ENCODE measurements at places on chromosomes 5 and 9. TPM values are rescaled to one million over a fixed set of nuclear protein-coding genes. Genes with fewer than 3 reads are reported as not detected.

FRMD3 gene
- 31.4 TPM for total RNA-seq

ERAP2 gene
- 5.9 TPM for total RNA-seq

NEUROG1 gene
- not detected for total RNA-seq

ADAMTS12 gene
- 1.7 TPM for total RNA-seq

CDH12 gene
- total RNA-seq = not detected

RGMB gene
- 18.2 TPM for total RNA-seq

ADAMTS19 gene
- 0.59 TPM for total RNA-seq

CYLC2 gene
- not detected for total RNA-seq

MRPL36 gene
- 40.5 TPM for total RNA-seq

HRCT1 gene
- total RNA-seq = 4.9 TPM

NUTM2G gene
- not detected for total RNA-seq

C7 gene
- total RNA-seq = 176 TPM

SLC9A3 gene
- 2.3 TPM for total RNA-seq

FCN1 gene
- total RNA-seq = 2.1 TPM

FYB1 gene
- 8.4 TPM for total RNA-seq

SH3TC2 gene
- 13.1 TPM for total RNA-seq

C5orf58 gene
- not detected for total RNA-seq

C9 gene
- not detected for total RNA-seq

PCA3 gene
- not detected for total RNA-seq

PCDHGC3 gene
- total RNA-seq = 38.3 TPM

PRPF4 gene
- total RNA-seq = 11.1 TPM

All from right atrium auricular region (tissue), 2 donors.